ENCODE measurements at places on chromosomes 11 and 22. TPM values are rescaled to one million over a fixed set of nuclear protein-coding genes. Genes with fewer than 3 reads are reported as not detected.

- no peak for DNase-seq
Measured at GRCh38 chr22:28909375-28909774, 26.0 kb downstream of the ZNRF3 start.

DNA sequence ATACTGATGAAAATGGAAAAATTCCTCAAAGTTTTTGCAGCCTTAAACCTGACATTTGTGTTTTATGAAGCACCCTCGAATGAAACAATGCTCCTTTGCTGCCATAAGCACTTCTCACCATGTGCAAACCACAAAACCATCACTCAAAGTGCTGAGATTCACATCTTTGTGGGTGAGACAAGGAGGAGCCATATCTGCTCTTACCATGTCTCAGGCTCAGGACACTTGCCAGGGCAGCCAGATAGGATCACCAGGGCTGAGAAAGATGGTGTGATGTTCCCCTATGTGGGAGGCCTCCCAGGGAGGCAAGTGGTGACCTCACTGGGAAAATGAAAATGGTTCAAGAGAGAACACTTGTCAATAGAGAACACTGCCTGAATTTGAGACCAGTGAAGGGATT is 120.4 kb downstream of the CCDC34 start:
- no peak for DNase-seq

Gene OR4C45
- total RNA-seq, result not detected

DNA sequence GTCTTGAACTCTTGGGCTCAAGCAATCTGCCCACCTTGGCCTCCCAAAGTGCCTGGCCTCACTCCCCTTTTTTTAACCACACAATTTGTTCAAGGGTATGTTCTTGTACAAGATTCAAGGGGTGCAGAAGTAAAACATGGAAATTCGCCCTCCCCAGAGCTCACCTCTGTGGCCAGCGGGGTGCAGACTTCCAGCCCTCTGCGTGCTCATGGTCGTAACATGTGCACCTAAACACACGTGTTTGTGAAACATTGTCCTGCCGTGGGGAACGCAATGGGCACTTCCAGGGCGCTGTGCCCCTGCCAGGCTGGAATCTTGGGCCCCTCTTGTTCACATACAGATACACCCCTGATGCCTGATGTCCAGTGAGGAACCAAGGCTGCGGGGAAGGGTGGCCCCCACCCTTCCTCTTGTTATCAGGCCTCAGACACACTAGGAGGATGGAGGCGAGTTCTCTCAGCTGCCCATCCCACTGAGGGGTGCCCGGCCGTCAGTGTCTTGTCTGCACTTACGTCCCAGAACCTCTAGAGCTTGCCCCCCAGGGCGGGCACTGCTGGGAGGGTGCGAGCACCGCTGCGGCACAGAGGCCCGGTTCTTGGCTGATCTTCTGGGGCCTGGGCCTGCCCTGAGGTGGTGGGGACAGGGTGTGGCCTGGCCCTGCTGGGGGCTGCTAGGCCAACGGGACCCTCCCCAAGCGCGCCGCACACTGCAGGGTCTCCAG is 4.1 kb upstream of the EPS8L2 start:
- no peak for DNase-seq

Gene KRTAP5-9
- total RNA-seq, result not detected

Gene CENATAC
- total RNA-seq, result 18.9 TPM

DNA sequence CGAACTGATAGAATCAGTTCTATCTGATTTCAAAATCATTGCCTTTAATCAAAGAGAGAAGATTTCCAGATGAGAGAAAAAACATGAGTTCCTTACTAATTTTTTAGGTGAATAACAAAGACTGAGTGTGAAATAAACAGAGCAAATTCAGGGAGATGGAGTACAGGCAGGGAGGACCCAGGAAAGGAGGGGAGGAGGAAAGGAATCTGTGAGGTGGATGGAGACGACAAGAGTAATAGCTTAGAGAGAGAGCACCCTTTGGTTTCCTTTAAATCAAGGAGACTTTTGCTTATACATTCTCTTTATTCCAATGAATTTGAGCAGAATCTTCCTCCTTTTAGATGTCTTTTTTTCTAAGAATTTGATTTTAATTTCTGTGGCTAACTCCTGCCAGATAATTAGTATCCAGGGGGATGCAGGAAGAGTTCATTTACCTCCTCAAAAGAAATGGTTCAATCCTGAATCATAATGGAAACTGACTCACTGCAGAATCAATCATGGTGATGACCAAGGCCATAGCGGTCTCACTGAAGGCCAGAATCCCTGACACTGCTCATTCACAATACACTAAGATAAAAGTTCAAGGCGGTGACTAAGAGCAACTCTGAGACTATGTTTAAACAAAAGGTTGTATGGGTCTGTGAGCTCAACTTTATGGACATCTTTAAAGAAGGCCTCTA is 234.0 kb upstream of the ZC3H12C start:
- no peak for DNase-seq

GRCh38 chr22:46902436-46902835 is 140.0 kb downstream of the TBC1D22A start:
- DNase-seq, result no peak

- DNase-seq, result no peak
Measured at GRCh38 chr11:100823360-100823759, 136.3 kb downstream of the ARHGAP42 start.

DNA sequence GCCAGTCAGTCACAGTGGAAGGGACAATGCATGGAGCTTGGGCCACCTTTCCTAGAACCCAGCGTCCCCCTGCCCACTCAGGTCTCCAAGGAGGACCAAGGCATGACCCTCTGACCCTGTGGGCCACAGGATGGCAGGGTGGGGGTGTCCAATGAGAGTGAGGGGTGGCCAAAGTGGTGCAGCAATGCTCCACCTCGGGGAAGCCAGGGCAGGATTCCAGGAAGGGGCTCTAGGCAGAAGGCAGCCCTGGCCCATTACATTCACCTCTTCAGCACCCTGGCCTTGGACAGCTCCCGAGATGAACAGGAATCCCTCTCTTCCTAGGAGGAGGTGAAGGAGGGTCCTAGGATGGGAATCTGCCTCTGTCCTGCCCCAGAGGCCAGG is 597.5 kb downstream of the BRD1 start:
- DNase-seq, result no peak

Gene CARD18
- total RNA-seq, result not detected

GRCh38 chr11:68521969-68522652 is 61.6 kb downstream of the PPP6R3 start:
- DNase-seq, result no peak

- DNase-seq, result no peak
Measured at GRCh38 chr11:9351321-9351881, 33.1 kb upstream of the IPO7 start.

GRCh38 chr11:2589538-2589934 is 110.3 kb downstream of the KCNQ1OT1 start:
- peak; percentile 30 for DNase-seq

GRCh38 chr11:69295995-69296889 is 2.3 kb downstream of the MYEOV start:
- DNase-seq, result peak; percentile 75

DNA sequence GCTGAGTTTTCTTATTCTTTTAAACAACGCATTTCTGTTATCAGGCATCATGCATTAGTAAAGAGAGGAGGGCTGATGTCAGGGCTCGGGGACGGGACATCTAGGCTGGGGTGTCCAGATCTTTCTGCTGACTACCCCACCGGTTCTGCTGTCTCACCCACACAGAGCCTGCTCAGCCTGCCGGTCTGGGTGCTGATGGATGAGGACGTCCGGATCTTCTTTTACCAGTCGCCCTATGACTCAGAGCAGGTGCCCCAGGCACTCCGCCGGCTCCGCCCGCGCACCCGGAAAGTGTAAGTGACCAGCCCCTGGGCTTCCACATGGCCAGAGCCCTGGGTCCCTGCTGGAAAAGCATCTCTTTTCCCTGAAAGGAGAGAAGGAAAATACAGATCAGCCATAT is 9.4 kb downstream of the NCF4 start:
- no peak for DNase-seq

Gene LGALS12
- 0.54 TPM for total RNA-seq

DNA sequence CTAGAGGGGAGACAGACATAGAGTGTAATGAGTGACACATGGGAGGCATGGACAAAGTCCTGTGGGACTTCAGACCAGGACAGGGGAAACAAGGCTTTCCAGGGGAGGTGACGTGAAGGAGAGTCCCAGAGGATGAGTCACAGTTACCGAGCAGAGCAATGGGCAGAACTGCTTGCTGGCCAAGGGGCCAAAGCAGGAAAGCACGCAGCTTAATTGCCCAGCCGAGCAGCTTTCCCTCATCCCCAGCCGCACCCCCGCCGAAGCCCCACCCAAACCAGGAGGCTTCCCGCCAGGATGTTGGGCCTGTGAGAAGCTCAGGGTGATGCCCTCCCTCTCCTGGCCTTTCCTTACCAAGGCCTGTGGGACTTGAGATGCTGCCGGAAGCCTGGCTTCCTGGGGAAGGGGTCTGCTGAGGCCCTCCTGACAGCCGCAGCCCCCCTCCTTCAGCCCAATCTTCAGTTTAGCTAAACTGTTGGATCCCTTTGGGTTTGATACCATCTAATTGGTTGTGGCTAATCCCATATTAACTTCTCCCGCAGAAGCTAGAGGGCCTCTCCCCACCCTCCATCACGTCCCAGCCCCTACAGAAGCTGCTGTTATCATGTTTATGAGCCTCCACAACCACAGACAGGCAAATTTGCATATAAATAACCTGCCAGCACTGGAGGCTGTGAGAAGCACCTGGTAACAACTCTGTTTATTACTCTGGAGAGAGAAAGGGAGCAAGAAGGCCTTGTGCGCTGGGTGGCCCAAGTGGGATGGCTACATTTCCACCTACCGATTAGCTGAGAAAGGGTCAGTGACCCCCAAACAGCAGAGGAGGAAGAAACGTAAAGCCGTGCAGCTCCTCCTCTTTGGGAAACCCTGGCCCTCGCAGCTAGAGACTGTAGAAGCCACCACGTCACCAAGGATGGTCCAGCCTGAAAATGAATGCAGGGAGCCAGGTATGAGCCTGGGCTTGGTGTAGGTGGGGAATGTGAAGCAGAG is 80.0 kb downstream of the TRIM29 start:
- peak; percentile 21 for DNase-seq

- peak; percentile 83 for DNase-seq
Measured at GRCh38 chr22:30920407-30920806, 48.2 kb downstream of the MORC2 start.

GRCh38 chr11:45410391-45411227 is 124.5 kb upstream of the SYT13 start:
- DNase-seq, result no peak
